ENCODE measurements at places on chromosomes 12 and 14. TPM values are rescaled to one million over a fixed set of nuclear protein-coding genes. Genes with fewer than 3 reads are reported as not detected.

The DEPDC4 gene
- 3.1 TPM for total RNA-seq

The DBX2 gene
- not detected for total RNA-seq

The LRTM2 gene
- 0.11 TPM for total RNA-seq

The P2RX2 gene
- total RNA-seq, result not detected

The TMEM121 gene
- total RNA-seq, result 3.9 TPM

The ST8SIA1 gene
- total RNA-seq, result not detected

The LHX5 gene
- total RNA-seq, result 1.2 TPM

The PIWIL1 gene
- not detected for total RNA-seq

The PLEK2 gene
- 26.7 TPM for total RNA-seq
